Peyer's patch (tissue), 4 donors: ENCODE measurements at places on chromosomes 4 and X. TPM values are rescaled to one million over a fixed set of nuclear protein-coding genes. Genes with fewer than 3 reads are reported as not detected.

Gene GNRHR
- not detected for total RNA-seq

Gene CCKAR
- total RNA-seq = not detected

Gene IL2
- not detected for total RNA-seq

Gene PPP4R3C
- total RNA-seq = not detected

Gene ADGRA3
- 22.3 TPM for total RNA-seq

Gene NUDT11
- not detected for total RNA-seq

GRCh38 chr4:121360495-121360894 is 20.3 kb downstream of the QRFPR start:
- DNase-seq = no peak

DNA sequence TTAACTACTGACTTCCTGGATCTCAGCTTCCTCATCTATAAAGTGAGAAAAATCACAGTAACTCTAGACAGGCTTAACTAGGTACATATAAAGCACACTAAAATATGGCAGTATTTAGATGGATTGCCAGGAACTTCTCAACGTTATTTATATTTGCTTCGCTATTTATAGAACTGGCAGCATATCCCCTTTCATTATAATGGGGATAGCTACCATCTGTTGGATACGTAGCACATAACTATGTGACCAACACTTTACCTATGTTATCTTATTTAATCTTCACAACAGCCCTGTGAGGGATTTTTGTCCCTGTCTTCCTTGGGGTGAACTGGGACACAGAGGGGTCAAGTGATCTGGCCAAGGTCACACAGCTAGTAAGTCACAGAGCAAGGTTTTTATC is 64.6 kb downstream of the ENPEP start:
- DNase-seq = no peak

GRCh38 chr4:123060039-123060770 is 137.8 kb upstream of the NUDT6 start:
- DNase-seq = no peak

- DNase-seq = no peak
Measured at GRCh38 chr4:7771541-7772507, 167.8 kb downstream of the AFAP1 start.

- no peak for DNase-seq
Measured at GRCh38 chrX:43693602-43694406, 37.7 kb downstream of the MAOA start.

GRCh38 chr4:16893141-16893651 is 5.2 kb downstream of the LDB2 start:
- no peak for DNase-seq

DNA sequence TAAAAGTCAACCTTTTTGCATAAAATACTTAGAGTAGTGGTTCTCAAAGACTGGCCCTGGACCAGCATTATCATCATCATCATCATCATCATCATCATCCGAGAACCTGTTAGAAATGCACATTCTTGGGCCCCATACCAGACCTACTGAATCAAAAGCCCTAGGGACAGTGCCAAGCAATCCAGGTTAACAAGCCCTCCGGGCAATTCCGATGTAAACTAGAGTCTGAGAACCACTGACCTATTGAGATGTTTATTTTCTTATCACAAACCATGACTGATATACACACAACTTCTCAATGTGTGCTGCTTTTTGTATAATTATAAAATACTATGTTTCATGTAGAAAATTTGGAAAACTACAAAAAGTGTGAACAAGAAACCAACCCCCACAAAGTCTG is 133.4 kb upstream of the GATB start:
- no peak for DNase-seq

GRCh38 chr4:59664771-59665170 is 1535.4 kb upstream of the ADGRL3 start:
- DNase-seq = no peak

DNA sequence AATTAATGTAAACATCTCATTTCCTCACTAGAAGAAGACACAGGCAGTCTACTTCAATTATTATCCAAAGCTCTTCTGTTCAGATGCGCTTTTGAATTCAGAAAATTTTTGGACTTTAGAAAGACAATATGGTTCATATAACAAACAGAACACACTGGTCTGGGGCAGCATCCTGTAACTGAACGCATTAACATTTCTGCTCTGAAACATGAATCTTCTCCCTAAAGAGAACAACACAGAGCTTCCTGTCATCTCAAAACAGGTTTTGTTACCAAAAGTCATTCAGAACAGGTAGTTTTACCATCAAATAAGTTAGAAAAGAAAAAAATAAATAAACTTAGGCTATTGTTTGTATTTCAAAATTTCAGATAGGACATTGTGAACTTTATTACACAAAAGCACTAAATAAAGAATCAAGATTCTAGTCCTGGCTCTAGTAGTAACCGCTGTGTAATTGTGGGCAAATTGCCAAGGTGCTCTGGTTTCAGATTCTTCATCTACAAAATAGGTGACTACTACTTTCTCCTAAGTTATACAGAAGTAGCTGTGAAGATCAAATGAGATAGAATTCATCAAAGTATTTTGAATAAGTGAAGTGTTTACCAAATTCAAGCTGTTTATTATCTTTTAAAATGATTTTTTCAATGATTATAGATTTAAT is 252.3 kb upstream of the RASGEF1B start:
- no peak for DNase-seq

GRCh38 chrX:75421688-75422230 is 101.1 kb downstream of the ZDHHC15 start:
- DNase-seq = no peak

- peak; percentile 71 for DNase-seq
Measured at GRCh38 chr4:185811509-185812364, at the start of gene SORBS2. SORBS2 (minus strand) TSS chr4:185812194; CDS start chr4:185690571, 121,623 bp downstream.

GRCh38 chrX:49072712-49073095 is 1.1 kb downstream of the PRAF2 start:
- DNase-seq = no peak

GRCh38 chr4:85632981-85633380 is 158.0 kb downstream of the ARHGAP24 start:
- no peak for DNase-seq

- DNase-seq = no peak
Measured at GRCh38 chrX:3161681-3162080, 120.4 kb downstream of the ARSF start.

DNA sequence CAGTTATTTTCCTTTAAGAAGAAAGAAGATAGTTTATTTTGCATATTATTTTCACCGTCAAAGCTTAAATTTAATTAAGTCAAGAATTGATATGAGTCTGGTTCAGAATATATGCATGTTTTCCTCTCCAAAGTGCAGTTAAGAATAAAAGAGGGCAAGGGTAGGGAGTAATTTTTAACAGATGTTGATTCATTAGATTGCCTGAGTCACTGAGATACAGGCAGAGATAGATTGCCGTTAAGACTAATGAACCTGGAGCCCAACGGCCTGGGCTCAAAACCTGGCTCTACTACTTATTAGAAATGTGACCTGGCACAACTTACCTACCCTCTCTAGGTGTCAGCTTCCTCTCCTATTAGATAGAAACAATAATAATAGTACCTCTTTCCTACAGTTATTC is 1037.4 kb upstream of the PABPC4L start:
- DNase-seq = no peak
